A673 (cell line): ENCODE measurements at places on chromosomes 7 and 10. TPM values are rescaled to one million over a fixed set of nuclear protein-coding genes. Genes with fewer than 3 reads are reported as not detected.

The FZD8 gene
- 49.9 and 50.5 TPM in 2 replicates for total RNA-seq

The FZD1 gene
- 47.6 and 49.9 TPM in 2 replicates for total RNA-seq

The GDF2 gene
- not detected in 2 replicates for total RNA-seq

The DGKB gene
- not detected in 2 replicates for total RNA-seq

The SLC39A12 gene
- not detected in 2 replicates for total RNA-seq

The UCMA gene
- not detected in 2 replicates for total RNA-seq

The SVOPL gene
- not detected in 2 replicates for total RNA-seq

DNA sequence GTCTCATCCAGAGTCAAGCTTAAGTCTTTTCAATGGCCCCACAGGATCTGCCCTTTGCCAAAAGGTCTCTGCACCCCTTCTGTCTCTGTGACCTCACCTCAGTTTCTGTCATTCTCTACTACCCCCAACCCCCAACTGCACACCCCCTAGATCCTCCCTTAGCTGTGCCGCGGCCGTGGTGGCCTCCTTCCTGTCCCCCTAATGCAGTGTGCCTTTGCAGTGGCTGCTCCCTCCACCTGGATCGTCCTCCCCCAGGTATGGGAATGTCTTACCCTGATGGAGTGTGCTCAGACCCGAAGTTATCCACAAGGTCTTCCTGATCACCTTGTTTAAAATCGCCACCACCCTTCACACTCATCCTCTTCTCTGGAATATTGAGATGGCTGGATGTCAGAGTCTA lies 9.6 kb downstream of the FGF8 start:
- H3K4me1 ChIP-seq = peaks cover 12% of the 10 kb centered on the region
- H3K4me3 ChIP-seq = no peak overlapping the region
- DNase-seq = no peak
- H3K27ac ChIP-seq = no peak overlapping the region
- H3K27me3 ChIP-seq = no peaks in the 10 kb centered on the region

DNA sequence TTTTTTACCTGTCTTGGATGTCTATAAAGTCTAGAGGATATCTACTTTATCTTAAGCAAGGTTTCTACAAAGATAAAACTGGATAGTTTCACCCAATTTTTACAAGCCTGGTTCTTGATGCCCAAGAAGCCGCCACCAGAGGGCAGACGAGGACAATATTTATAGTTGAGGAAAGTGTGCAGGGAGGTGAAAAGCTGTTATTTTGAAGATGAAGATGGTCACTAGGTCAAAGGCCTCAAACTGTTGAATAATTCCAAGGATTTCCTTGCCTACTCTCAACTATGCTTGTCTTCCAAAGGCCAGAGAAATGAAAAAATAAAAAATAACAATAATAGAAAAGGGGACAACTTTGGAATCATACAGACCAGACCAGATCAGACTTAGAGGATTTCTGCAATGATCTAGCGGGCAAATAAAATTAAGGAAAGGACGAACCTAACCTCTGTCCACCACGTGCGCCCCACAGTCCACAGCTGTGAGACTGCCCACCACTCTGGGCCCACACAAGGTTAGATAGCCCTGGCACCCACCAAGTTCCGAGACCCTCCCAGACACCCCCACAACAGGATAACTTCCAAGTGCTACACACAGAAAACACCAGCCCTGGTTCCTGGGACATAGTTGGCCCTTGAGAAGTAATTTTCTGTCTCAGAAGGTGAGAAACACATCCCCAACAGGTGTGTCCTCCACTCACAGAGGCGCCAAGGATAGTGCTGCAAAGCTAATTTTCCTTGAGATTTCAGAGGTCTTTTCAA lies 2.8 kb downstream of the PKD1L1 start:
- H3K27ac ChIP-seq = no peak overlapping the region
- no peaks in the 10 kb centered on the region for H3K27me3 ChIP-seq
- no peaks in the 10 kb centered on the region for H3K36me3 ChIP-seq
- DNase-seq = peak; percentile 70
- no peak overlapping the region for H3K4me3 ChIP-seq

GRCh38 chr10:73920089-73920488 lies 9.2 kb downstream of the PLAU start:
- no peaks in the 10 kb centered on the region for H3K4me1 ChIP-seq
- no peaks in the 10 kb centered on the region for H3K27me3 ChIP-seq
- H3K4me3 ChIP-seq = no peak overlapping the region
- no peaks in the 10 kb centered on the region for H3K36me3 ChIP-seq
- H3K27ac ChIP-seq = no peak overlapping the region

GRCh38 chr7:47941136-47941844 lies 7.0 kb downstream of the PKD1L1 start:
- no peak overlapping the region for H3K4me3 ChIP-seq
- peaks cover 4% of the 10 kb centered on the region for H3K4me1 ChIP-seq
- peak; percentile 35 for DNase-seq

GRCh38 chr10:12822126-12822892 lies 179.2 kb downstream of the CCDC3 start:
- no peak overlapping the region for H3K27ac ChIP-seq
- peaks cover 13% of the 10 kb centered on the region for H3K4me1 ChIP-seq
- H3K4me3 ChIP-seq = no peak overlapping the region
- no peak for DNase-seq
- no peaks in the 10 kb centered on the region for H3K27me3 ChIP-seq
- peaks cover under 1% of the 10 kb centered on the region for H3K36me3 ChIP-seq
